ENCODE measurements at places on chromosomes 3 and 15.

GRCh38 chr3:134709076-134709475, 58.3 kb upstream of the KY start:
- no peak for DNase-seq

DNA sequence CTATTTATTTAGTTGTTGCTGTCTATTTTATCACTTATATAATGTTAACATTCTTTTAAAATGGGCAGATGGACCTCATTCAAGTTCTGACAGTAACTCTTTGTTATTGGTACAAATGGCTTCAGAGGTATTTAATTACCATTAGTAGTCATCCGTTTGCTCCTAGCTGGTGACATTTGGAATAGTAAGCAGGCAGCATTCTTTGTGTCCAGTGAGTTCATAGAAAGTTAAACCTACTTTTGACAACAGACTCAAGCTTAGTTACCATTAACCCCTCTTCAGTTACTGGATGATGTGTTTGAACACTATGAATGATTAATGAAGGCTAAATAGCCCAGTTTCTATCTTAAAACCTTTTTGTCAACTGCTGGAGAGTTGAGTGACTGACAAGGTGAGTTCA, 500.7 kb upstream of the ATP11B start:
- no peak for DNase-seq

GRCh38 chr3:188197388-188197847, 43.5 kb downstream of the LPP start:
- peak; percentile 13 for DNase-seq

GRCh38 chr15:79218588-79219200, 63.8 kb upstream of the ANKRD34C start:
- DNase-seq = no peak

DNA sequence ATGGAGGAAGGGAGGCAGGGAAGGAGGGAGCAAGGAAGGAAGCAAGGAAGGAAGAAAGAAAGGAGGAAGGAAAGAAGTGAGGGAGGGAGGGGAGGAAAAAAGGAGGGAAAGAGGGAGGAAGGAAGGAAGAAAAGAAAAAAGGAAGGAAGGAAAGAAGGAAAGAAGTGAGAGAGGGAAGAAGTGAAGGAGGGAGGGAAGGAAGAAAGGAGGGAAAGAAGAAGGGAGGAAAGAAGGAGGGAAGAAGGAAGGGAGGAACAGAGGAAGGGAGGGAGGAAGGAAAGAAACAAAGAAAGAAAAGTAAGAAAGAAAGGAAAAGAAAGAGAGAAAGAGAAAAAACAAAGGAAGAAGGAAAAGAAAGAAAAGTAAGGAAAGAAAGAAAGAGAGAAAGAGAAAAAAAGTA, 183.0 kb upstream of the SLC24A5 start:
- no peak for DNase-seq

DNA sequence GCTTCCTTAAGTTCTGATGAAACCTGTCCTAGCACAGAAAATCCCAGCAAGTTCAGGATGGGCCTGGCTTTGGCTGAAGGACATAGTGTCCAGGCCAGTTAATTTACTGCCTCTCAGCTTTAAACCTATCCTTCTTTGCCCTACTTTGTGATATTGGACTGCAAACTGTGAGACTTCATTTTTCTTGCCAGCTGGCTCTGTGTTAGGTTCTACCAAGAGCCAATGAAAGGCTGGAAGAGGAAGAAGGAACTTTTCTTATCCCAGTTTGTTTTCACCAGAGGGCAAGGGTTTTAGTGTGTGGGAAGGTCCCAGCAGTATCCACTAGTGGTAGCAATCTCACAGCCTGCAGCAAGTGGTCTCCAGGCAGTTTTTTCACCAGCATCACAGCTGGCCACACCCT, 18.2 kb downstream of the DCUN1D1 start:
- DNase-seq = no peak

- DNase-seq = no peak
Measured at GRCh38 chr15:91338766-91339165, 238.7 kb downstream of the SV2B start.

DNA sequence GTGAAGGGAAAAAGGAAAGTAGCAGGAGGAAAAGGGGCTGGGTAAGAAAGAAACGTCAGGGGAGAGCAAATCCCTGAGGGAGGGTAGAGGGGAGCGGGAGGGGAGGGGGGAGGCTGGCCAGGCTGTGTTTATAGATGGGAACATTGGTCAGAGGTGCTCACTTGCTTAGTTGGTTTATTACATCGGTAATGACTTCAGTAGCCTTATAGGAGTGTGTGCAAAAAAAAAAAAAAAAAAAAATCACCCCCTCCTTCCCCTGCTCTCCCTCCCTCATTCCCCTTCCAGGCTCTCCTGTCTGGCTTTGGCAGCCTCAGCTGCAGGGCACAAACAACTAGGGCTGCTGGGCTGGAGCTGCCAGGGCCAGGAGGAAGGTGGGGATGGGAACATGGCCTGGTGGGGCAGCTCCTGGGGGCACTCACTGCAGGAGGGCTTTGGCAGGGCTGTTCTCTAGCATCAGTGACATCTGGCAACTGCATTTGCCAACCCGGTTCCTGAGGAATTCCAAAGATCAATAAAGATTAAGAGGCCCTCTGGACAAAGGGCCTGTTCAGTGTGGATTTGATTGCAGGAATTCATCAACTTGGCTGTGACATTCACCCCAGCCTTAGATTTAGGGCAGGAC, 334.5 kb upstream of the FRG2C start:
- DNase-seq = no peak

GRCh38 chr3:23175341-23176083, 27.6 kb upstream of the UBE2E2 start:
- no peak for DNase-seq

GRCh38 chr15:94272251-94272898, 41.0 kb downstream of the MCTP2 start:
- DNase-seq = no peak

DNA sequence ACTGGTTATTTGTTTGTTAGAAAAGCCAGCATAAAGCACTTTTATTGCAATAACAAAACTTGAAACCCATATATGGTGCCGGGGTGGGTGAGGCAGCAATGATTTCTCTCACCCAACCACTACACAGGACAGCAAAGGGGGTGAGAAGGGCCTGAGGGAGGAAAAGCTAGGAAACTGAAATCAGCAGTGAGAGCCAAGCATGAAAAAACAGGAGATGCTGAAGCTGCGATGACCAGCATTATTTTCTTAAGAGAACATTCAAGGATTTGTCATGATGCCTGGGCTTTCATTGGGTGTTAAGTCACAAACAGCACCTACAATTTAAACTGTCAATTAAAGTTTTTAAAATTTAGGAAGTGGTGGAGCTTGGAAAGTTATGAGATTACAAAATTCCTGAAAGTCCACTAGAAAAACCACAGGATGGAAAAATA, 11.9 kb upstream of the TM4SF4 start:
- no peak for DNase-seq

GRCh38 chr15:96360581-96361308, 30.2 kb downstream of the NR2F2 start:
- DNase-seq = no peak

DNA sequence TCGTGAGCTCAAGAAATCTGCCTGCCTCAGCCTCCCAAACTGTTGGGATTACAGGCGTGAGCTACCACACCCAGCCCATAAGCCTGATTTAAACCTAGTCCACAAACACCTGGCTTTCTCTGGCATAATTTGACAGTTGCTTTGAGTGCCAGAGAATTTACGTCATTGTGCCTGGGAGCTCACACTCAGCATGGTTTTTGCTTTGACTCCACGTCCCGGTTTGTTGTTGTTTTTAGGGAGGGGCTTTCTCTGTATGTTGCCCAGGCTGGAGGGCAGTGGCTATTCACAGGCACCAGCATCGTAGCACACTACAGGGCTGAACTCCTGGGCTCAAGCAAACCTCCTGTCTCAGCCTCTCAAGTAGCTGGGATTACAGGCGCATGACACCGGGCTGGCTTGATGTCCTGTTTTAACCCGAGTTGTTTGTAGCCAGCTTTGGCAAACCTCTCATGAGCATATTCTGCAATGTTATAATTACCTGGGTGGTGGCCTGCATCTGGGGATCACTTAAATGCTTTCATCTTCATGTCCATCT, 32.7 kb downstream of the CEMIP start:
- DNase-seq = no peak

- DNase-seq = peak; percentile 22
Measured at GRCh38 chr3:49313896-49314688, 25.8 kb downstream of the USP4 start.

DNA sequence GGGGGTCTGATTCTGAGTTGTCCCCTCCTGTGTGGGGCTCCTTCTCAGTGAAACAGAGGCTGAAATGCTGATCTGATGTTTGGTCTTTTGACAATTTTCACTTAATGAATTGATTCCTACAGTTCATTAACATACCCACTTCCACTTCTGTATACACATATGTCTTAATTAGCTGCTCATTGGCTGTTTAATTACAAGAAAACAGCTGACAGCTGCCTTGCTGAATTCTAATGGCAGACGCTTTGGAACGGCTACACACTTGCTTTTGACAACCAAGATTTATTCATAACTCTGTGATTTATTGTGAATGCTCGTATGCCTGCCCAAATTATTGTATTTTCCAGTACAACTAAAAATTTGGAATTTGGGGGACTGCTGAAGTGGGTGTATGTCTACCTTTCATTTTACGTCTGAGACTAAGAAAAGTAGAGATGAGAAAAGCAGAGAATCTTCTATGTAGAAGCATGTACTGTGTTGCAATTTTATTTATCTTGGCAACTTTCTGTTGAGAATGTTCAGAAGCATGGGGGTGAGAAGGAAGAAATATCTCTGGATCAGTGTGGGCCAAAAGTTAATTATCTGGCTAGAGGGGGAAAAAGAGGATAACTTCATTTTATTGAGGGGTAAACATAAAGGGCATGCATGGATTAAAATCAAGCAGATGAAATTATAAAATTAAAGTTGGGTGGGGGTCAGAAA, 46.5 kb upstream of the ICE2 start:
- no peak for DNase-seq

GRCh38 chr3:81728766-81729544, 32.5 kb downstream of the GBE1 start:
- no peak for DNase-seq

GRCh38 chr15:88048755-88049154, 207.8 kb downstream of the NTRK3 start:
- DNase-seq = no peak

- DNase-seq = no peak
Measured at GRCh38 chr15:47293466-47294162, 423.7 kb upstream of the SEMA6D start.

- no peak for DNase-seq
Measured at GRCh38 chr3:48678056-48678455, 7.7 kb downstream of the NCKIPSD start.

DNA sequence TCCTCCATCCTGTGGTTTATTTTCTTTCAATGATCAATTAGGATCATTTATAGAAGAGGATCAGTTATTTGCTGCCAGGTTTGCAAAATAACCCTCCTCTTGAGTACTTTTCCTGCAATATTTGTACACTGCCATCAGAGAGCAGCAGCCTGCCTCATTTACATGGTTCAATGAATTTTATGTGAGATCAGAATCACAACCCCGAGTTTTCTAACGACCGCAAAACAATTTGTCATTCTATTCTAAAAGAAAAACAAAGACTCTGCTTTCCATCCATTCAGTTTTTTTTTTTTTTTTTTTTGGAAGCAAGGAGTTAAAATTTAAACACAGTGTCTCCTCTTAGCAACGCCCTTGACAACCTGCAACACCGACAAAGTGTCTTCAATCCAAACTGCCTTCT, 146.9 kb downstream of the RAB11A start:
- no peak for DNase-seq

- DNase-seq = no peak
Measured at GRCh38 chr15:39887832-39888231, 32.2 kb downstream of the GPR176 start.

GRCh38 chr3:12188681-12189287, 30.1 kb upstream of the TIMP4 start:
- DNase-seq = no peak

- DNase-seq = no peak
Measured at GRCh38 chr15:37720267-37720666, 214.2 kb upstream of the TMCO5A start.

- DNase-seq = no peak
Measured at GRCh38 chr15:79307251-79307650, 3.7 kb upstream of the TMED3 start.

GRCh38 chr3:110738531-110738930, 333.1 kb upstream of the NECTIN3 start:
- no peak for DNase-seq

DNA sequence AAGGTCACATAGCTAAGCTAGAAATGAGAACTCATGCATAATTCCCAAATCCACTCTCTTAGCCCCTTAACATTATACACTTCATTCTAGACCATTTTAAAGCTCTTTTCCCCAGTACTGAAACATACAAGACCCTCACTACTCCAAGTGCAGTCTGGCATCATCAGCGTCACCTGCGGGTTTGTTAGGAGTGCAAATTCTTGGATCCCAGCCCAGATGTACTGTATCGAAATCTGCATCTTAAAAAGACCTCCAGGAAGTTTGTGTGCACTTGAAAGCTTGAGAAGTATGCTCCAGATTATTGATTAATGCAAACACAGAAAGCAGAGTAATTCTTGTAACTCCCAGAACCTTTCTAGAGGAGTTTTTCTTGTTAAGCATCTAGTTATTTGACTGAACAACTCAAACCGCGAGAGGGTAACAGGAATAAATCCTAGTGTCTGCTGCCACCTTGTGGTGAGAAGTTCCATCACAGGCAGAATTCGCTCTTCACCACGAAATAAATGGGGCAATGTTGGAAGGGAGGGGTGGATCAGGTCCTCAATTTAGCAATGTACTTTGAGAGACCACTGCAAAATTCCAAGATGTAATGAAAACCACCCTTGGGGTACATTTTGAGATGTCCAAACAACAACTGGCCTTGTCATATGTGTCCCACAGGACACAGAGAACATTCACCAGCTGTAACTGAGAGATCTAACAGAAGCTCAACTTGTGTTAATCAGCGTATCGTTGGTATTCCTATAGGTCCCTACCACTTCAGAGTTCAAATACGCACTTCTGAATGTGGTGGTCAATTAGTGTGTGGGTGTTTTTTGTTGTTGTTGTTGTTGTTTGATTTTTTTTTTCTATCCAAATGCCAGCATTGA, 583 bp upstream of the C3orf49 start:
- peak; percentile 25 for DNase-seq

GRCh38 chr15:92393071-92393979, at the start of gene ST8SIA2:
ST8SIA2 (plus strand) TSS chr15:92393881; CDS start chr15:92394065, 184 bp downstream.
- DNase-seq = peak; percentile 19

- no peak for DNase-seq
Measured at GRCh38 chr15:88708655-88709054, 69.8 kb downstream of the ISG20 start.

GRCh38 chr3:57060089-57060821, at the start of gene SPATA12:
SPATA12 (plus strand) TSS chr3:57060664; CDS start chr3:57073695, 13,031 bp downstream.
- no peak for DNase-seq

DNA sequence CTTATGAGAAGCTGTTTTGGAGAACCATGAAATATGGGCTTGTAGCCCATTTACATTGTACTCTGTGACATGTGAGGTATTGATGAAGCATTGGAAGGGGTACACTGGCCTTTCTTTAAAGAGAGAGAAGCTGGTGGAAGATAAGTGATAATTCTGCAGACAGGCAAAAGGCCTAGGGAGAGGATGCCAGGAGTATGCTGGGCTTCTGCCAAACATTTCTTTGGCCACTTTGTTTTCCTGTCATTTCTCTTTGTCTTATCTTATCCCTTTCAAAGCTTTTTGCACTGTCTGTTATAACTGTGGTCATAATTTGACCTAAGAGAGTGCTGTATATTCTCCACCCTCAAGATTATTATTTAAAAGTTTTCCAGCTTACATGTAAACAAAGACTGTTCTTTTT, 109.6 kb upstream of the SEMA6D start:
- DNase-seq = no peak

GRCh38 chr3:159882790-159883779, 105.5 kb upstream of the IL12A start:
- DNase-seq = no peak

Measured in GM06990 (cell line).